Stimulated activated effector memory CD8-positive, alpha-beta T cell treated with anti-CD3 and anti-CD28 coated beads, Interleukin-12 subunit alpha, Interleukin-12 subunit beta, amount 100 ng/mL, for 72 hours (primary cell): ENCODE measurements at places on chromosomes 7 and 10.

DNA sequence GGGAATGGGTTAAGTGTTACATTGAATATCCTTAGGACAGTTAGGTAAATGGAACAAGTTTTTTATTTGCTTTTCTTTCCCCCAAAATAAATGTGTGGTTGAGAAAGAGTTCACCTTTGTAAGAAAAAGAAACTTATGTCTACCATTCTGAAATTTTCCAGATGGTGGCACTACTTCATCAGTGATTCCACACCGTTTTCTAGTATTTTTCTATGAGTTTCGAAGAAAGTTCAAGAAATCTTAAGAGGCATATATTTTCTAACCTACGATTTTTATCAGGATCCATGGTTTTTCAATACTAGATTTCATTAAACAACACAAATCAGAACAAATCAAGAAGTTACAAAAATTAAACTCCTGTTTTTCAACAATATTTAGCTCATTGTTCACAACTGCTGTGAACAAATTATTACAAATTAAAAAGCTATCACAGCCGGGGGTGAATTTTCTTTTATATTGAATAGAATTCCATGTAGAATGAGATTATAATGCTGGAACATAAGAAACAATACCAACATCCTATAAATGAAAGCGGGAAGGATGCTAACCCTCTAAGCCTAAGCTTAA, 163.1 kb upstream of the NPVF start:
- no peak for DNase-seq

GRCh38 chr7:106021151-106022067, 58.3 kb downstream of the CDHR3 start:
- no peak for DNase-seq

DNA sequence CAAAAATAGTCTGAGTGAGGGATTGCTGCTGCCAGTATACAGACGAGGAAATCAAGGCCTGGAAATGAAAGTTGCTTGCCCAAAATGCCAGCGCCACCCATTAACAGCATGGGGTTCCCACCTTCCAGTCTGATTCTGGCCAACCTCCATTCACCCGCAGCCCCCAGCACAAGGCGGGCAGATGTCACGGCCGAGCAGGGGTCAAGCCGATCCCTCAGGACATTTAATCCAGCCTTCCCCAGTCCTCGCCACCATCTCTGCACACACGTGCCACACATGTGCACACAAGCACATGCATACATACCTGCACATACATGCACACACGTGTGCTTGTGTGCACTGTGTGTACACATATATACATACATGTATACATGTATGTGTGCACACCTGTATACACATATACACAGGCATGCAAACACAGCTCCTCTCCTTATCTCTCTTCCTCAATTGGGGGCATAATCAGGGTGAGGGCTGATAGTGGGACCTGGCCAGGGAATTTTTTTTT, 122.9 kb downstream of the GRID1 start:
- no peak for DNase-seq

GRCh38 chr7:69517985-69518704, 80.1 kb upstream of the AUTS2 start:
- DNase-seq = no peak

DNA sequence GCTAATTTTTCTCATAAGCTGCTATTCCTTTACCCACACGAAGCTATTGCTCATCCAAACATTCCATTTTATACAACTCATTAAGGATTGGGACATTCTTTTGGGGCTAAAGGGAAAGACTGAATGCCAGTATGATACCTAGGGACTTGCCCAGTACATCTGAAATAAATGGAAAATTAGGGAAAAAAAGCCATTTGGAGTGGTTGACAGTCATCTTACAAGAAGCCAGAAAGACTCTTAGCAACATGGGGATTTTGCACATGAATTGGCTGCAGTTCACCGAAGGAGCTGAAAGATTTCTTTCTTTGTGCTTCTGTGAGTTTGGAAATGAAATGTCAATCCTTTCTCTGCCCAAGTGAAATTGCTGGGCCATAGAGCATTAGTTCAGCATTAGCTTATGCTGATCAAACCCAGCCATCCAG, 43.3 kb upstream of the MTURN start:
- no peak for DNase-seq

- no peak for DNase-seq
Observed at GRCh38 chr10:69254877-69255276, 23.4 kb upstream of the HK1 start.
